ENCODE measurements at places on chromosomes 5 and 9. TPM values are rescaled to one million over a fixed set of nuclear protein-coding genes. Genes with fewer than 3 reads are reported as not detected.

DNA sequence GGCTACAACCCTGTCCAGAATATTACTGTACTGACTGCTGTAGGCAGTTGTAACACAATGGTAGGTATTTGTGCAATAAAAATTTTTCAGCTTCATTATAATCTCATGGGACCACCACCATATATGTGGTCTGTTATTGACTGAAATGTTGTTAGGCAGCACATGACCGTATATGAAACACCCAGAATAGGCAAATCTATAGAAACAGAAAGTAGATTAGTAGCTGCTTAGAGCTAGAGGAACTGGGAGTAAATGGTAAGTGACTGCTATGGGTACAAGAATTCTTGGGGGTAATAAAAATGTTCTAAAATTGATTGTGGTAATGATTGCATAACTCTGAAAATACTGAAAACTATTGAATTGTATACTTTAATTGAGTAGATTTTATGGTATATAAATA is 185.7 kb downstream of the ESM1 start:
- DNase-seq: no peak

DNA sequence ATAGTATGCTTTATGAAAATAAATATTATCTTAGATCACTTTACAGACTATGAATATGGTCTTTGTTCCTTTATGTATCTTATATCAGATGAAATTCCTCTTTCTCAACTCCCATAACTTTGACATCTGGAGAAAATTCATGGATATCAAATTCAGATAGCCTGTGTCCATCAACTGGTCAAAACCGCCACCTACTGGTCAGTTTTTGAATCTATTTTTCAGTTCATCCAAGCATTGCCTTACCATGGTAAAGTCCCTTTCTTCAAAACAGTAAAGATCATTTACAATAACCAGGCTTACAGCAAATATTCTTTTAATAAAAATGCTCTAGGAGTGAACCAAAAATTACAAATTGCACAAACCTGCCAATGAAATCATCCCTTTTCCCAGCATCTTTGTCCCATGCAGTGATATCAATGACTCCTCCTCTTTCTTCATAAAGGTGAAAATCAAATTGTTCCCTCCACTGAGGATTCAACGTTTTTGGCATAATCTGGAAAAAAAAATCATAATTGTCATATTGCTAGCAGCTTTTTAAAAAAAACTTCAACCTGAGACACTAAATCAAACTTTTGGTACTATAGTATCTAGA is 290.5 kb downstream of the SLF1 start:
- no peak for DNase-seq

GRCh38 chr9:85676790-85677189 is 65.0 kb downstream of the AGTPBP1 start:
- no peak for DNase-seq

DNA sequence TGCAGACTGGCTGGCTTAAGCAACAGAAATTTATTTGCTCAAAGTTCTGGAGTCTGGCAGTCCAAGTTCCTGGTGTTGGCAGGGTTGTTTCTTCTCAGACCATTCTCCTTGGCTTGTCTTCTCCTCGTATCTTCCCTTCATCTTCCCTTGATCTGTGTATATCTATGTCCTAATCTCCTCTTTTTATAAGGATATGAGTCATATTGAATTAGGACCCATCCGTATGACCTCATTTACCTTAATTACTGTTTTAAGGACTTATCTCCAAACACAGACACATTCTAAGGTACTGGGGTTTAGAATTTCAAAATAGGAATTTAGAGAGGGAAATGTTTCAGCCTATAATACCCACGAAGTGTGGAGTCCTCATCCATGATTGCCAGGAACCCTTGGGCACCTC is 13.1 kb upstream of the LPAR1 start:
- DNase-seq: no peak

DNA sequence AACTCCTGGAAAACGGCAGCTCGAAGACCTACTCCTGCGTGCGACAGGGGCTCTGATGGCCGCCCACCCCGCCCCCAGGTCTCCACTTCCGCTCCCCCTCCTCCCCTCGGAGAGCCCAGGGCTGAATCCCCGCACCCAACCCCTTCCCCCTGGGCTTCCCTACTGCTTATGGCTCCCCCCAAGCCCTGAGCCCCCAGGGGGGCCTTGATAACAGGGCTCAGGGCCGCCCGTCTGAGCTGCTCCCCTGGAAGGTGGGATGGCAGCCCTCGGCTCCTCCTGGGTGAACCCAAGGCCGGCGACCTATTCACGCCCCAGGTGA is 30.4 kb downstream of the GLT6D1 start:
- DNase-seq: no peak

NTRK2 gene
- polyA plus RNA-seq: 9.6 TPM

DNA sequence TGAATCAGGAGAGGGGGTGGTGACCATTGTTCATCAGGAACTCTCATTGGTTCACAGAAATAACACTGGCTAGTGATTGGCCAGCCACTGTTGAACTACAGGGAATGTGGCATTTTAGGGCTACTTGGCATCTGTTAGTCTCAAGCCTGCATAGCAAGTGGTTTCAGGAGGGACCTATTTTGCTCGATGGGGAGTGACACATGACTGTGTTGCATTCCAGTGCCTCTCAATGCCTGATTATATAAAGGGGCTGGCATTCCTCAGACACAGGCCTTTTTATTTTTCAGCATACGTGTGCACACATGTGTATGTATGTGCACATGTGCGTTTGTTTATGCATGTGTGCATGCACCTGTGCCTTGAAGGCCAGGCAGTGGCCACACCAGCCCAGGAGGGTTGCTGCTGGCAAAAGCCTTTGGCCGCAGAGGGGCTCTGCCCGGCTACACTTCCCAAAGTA is 23.2 kb downstream of the FGD3 start:
- DNase-seq: no peak

CD180 gene
- 0.11 TPM for polyA plus RNA-seq

PCDHA11 gene
- polyA plus RNA-seq: not detected

DNA sequence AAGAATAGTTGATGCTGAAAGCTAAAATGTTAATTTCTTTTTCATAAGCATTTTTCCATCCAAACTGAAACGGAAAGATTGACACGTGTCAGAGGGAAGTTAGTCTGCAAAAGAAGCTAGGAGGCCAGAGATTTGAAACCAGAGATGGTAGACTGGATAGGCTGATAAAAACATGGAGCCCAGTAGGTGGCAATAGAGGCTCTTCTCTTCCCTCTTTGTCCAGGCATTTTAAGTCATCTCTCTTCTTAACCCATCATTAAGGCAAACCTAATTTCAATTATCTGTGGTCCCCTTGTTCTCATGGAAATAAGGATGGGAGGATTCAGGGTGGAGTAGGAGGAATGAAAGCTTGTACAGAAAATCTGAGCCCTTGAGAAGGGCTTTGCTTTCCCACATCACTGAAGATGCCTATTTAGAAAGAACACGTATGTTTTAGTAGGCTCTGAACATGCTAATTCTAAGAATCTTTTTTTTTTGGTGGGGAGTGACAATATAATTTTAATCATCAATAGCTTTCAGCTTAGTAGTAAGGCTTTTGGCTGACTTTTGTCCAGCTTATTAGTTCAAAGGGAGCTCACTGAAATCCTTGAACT is 66.6 kb downstream of the ZNF474 start:
- no peak for DNase-seq

DNA sequence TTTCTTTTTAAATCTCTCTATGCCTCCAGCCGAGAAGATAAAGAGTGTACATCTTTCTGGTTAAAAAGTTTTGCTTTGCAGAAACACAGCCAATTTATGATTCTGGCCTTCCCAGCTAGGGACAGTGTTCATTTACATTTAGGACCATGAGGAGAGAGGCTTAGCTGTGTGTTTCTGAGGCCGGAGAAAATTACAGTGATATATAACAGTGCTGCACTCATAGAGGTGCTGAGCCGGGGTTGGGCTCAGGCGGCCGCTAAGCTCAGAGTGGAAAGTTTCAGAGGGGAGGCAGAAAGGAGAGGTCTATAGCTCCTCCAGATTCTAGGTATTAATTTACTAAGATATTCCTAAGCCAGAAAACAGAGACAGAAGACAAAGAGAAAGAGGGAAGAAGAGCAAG is 37.0 kb upstream of the LCP2 start:
- DNase-seq: no peak

- DNase-seq: no peak
Measured at GRCh38 chr5:5882706-5883105, 460.2 kb downstream of the ICE1 start.

Measured in right cardiac atrium (tissue), 5 donors.